ENCODE measurements at places on chromosomes 13 and 19. TPM values are rescaled to one million over a fixed set of nuclear protein-coding genes. Genes with fewer than 3 reads are reported as not detected.
A peak's percentile ranks its signal among the peaks of the same experiment; 100 is the strongest.

DNA sequence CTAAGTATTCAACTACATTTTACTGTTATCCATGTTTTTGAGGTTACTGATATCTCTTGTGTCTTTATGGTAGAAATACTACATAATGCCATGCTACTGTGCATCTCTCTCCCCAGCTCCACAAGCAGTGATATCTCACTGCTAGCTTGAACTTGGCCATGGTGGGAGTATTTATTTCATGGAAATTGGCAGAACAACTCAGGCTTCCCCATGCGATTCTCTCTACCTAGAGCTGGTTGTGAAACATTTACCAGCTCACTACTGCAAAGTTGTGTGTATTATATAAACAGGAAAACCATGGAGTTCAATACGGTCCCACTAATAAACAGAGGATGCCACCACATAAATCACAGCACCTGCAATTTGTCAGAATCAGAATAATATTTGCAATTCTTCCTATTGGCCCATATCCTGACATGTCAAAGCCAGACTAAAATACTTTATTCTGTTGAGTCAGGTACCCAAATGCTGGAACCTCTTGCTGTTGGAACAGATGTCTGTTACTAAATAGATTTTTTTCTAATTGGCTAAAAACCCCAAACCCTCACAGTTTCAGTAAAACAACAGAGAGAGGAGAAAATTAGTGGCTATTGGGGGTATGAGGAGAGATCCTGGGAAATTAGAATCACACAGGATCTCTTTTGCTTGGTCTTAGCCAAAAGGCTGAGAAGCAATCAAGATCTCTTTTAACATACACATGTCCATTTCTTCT is 91.4 kb upstream of the SLC10A2 start:
- no peaks in the 10 kb centered on the region for H3K27me3 ChIP-seq
- DNase-seq, result no peak
- H3K4me3 ChIP-seq, result no peak overlapping the region
- no peaks in the 10 kb centered on the region for H3K4me1 ChIP-seq
- H3K36me3 ChIP-seq, result no peaks in the 10 kb centered on the region

- H3K27ac ChIP-seq, result no peak overlapping the region
- H3K36me3 ChIP-seq, result no peaks in the 10 kb centered on the region
- DNase-seq, result no peak
Observed at GRCh38 chr13:113052971-113053370, 52.6 kb upstream of the F7 start.

DNA sequence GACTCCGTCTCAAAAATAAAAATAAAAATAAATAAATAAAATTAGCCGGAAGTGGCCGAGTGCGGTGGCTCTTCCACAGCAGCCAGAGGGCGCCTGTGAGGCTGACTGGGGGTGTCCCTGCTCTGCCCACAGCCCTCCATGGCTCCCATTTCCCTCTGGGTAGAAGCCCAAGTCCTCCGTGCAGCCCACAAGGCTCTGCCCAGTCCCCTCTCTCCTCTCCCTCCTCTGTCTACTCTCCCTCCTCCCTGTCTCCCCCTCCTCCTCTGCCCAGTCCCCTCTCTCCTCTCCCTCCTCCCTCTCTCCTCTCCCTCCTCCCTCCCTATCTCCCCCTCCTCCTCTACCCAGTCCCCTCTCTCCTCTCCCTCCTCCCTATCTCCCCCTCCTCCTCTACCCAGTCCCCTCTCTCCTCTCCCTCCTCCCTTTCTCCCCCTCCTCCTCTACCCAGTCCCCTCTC is 20.4 kb downstream of the MISP start:
- no peak overlapping the region for H3K27ac ChIP-seq
- H3K27me3 ChIP-seq, result peaks cover 6% of the 10 kb centered on the region
- DNase-seq, result peak; percentile 47
- no peaks in the 10 kb centered on the region for H3K36me3 ChIP-seq

- H3K27me3 ChIP-seq, result no peaks in the 10 kb centered on the region
- no peak overlapping the region for H3K4me3 ChIP-seq
- H3K4me1 ChIP-seq, result no peaks in the 10 kb centered on the region
Observed at GRCh38 chr13:112837371-112838037, 131.5 kb upstream of the MCF2L start.

DNA sequence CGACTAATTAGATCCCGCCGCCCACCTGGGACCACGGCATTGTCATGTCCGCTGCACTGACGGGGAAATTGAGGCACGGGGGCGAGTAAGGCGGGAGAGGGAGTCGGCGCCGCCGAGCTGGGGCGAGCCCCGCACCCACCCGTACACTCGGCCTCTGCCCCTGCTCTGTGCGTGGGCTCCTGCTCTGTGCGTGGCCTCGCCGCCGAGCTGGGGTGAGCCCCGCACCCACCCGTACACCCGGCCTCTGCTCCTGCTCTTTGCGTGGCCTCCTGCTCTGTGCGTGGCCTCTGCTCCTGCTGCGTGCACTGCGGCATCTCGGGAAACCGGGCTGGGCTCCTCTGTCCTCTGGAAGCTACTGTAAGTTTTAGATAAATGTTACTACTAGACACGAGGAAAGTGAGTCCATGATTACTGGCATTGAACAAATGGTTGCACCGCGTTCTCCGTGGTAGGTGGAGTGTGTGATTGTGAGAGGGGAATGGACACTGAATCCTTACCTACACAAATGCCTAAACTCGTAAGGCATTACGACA is 826 bp upstream of the C1QTNF9 start:
- no peak for DNase-seq
- H3K4me3 ChIP-seq, result no peak overlapping the region
- H3K4me1 ChIP-seq, result no peaks in the 10 kb centered on the region

Gene KLK7
- total RNA-seq, result not detected

- no peak for DNase-seq
- no peaks in the 10 kb centered on the region for H3K4me1 ChIP-seq
- no peak overlapping the region for H3K4me3 ChIP-seq
- H3K27me3 ChIP-seq, result no peaks in the 10 kb centered on the region
- H3K27ac ChIP-seq, result no peak overlapping the region
Observed at GRCh38 chr13:73880365-73880764, 253.8 kb downstream of the KLF12 start.

Gene CGB5
- total RNA-seq, result not detected

GRCh38 chr13:106029676-106030290 is 505.7 kb downstream of the EFNB2 start:
- H3K36me3 ChIP-seq, result no peaks in the 10 kb centered on the region
- no peak overlapping the region for H3K27ac ChIP-seq
- H3K4me1 ChIP-seq, result no peaks in the 10 kb centered on the region

DNA sequence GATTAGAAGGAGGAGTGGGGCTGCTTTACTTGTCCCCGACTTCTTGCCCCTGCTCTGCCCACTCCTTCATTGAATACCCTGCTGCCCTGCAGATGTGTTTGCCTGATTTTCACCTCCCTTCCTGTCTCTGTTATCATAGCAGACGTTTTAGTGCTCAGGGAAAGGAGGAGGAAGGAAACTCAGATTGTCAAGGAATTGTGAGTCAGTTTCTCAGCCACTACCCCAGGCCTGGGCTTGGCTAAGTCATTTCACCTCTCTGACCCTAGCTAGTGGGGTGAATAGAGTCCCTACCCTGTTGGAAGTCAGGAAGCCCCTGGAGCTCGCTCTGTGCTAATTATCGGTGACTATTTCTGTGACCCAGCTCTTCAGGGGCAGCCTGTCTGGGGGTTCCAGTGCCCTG is 3.9 kb downstream of the BCKDHA start:
- no peak for DNase-seq
- no peak overlapping the region for H3K4me3 ChIP-seq
- H3K27ac ChIP-seq, result no peak overlapping the region
- peaks cover 38% of the 10 kb centered on the region for H3K4me1 ChIP-seq

Gene F10
- not detected for total RNA-seq

DNA sequence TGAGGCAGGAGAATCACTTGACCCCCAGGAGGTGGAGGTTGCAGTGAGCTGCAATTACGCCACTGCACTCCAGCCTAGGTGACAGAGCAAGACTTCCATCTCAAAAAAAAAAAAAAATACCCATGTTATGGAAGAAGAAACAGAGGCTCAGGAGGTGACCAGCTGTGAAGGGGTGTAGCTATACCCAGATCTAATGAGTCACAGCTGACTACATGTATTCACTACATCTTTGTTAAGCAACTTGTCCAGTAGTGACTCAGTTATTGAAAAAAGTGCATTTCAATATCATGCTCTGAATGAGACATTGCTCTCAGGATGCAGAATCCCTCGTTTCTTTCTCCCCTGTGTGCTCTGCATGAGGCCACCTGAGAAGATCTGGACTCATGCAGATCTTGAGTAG is 16.1 kb upstream of the SPART start:
- peaks cover 5% of the 10 kb centered on the region for H3K27me3 ChIP-seq
- H3K4me1 ChIP-seq, result no peaks in the 10 kb centered on the region
- no peak overlapping the region for H3K4me3 ChIP-seq
- H3K36me3 ChIP-seq, result no peaks in the 10 kb centered on the region
- H3K27ac ChIP-seq, result no peak overlapping the region

DNA sequence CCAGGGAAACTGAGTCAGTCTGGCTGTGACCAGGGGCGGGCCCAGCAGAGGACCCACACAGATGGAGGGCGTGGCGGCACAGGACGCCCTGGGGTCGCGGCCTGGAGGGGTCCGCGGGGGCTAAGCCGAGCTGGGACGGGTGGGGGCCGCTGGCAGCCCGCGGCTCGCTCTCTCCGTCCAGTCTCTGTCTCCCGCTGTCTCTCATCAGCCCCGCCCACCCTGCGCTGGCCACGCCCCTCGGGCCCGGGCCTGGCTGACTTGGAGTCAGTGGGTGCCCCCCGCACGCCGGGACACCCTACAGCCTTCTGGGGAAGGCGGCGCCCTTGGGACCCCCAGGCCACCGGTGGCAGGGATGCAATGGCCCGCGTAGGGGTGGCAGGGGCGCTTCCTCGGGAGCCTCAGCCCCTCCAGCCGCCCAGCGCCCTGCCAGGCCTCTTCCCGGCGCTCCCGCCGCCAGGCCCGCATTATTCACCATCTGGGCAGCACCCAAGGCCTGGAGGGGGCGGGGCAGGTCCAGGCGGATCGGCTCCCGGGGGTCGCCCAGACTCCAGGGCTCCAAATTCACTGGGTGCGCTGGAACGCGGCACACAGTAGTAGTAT is at the start of gene TBXA2R:
Gene TBXA2R, minus strand, starts transcription at position 186 of the 600 bp plus-strand sequence. CDS start 6,241 bp downstream, outside the sequence.
- peaks cover 19% of the 10 kb centered on the region for H3K4me1 ChIP-seq
- H3K27ac ChIP-seq, result no peak within 1 kb of the TSS

Gene ARRDC2
- total RNA-seq, result 34.2 TPM

GRCh38 chr13:60974296-60974695 is 441.4 kb downstream of the PCDH20 start:
- H3K27me3 ChIP-seq, result no peaks in the 10 kb centered on the region
- H3K4me3 ChIP-seq, result no peak overlapping the region
- H3K27ac ChIP-seq, result no peak overlapping the region
- no peak for DNase-seq
- no peaks in the 10 kb centered on the region for H3K4me1 ChIP-seq

DNA sequence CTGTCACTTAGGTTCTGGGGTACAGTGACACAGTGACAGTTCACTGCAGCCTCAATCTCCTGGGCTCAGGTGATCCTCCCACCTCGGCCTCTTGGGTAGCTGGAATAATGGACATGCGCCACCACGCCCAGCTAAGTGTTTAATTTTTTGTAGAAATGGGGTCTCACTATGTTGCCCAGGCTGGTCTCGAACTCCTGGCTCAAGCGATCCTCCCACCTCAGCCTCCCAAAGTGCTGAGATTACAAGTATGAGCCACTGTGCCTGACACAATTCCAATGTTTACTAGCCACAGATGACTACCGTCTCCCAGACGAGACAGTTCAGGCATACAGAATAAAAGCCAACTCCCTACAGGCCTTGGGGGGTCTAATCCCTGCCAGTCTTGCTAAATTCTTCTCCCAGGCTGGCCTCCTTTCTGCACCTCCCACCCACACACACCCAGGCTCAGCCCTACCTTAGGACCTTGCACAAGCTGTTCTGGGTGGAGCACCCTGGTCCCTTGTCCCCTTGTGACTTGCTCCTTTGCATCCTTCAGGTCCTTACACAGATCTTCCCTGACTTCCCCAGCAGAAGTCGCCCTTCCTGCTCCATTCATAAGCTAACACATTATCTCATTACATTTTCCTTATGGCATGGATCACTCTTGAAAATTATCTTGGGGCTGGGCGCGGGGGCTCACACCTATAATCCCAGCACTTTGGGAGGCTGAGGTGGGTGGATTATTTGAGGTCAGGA is 106.4 kb downstream of the INSR start:
- H3K36me3 ChIP-seq, result no peaks in the 10 kb centered on the region
- H3K27me3 ChIP-seq, result peaks cover 14% of the 10 kb centered on the region
- DNase-seq, result no peak
- H3K4me3 ChIP-seq, result no peak overlapping the region
- H3K27ac ChIP-seq, result no peak overlapping the region

Gene ACTMAP
- 17.1 TPM for total RNA-seq

Gene OVOL3
- total RNA-seq, result not detected

GRCh38 chr19:45124021-45124420 is 31.0 kb downstream of the PPP1R37 start:
- peak overlapping the region; percentile 40 for H3K27ac ChIP-seq
- peaks cover 49% of the 10 kb centered on the region for H3K4me1 ChIP-seq
- H3K36me3 ChIP-seq, result peaks cover 5% of the 10 kb centered on the region
- no peak for DNase-seq

DNA sequence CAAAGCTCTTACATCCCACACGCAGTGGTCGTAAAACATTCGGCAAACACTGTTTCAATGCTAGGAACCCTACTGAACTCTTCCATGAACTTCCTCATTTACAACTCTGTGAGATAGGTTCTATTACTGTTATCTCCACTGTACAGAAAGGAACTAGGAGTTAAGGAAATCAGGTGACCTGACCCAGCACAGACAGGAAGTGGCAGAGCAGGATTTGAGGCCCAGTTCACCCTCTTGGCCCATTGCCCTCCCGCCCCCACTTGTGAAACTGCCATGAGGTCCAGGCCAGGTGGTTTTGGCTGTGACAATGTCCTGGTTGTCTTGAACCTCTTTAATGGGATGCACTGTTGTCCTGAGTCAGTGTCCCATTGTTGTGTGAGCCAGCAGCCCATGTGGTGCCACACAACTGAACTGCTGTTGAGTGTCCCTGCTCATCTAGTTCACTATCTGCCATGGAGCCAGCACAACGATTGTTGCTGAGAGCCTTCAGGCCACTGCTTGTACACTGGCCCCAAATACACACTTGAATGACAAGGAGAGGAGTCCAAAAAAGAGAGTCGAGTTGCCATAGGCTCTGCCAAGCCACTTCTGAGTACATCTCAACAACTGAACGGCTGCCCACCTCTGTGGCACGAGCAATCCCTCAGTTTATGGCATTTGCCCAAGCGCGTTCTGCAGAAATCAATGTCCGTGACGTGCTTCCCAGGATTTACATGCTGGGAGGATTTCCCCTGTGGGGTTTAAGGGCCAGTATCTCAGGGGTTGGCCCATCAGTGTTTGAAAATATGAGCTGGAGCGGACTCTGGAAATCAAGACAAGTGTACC is 484.6 kb downstream of the TSHZ3 start:
- H3K4me3 ChIP-seq, result no peak overlapping the region
- H3K4me1 ChIP-seq, result no peaks in the 10 kb centered on the region
- DNase-seq, result no peak
- H3K27me3 ChIP-seq, result no peaks in the 10 kb centered on the region
- H3K36me3 ChIP-seq, result no peaks in the 10 kb centered on the region

GRCh38 chr13:114066956-114067355 is 65.5 kb downstream of the RASA3 start:
- H3K27ac ChIP-seq, result peak overlapping the region; percentile 79
- peak overlapping the region; percentile 49 for H3K4me3 ChIP-seq
- peaks cover 53% of the 10 kb centered on the region for H3K4me1 ChIP-seq
- H3K27me3 ChIP-seq, result no peaks in the 10 kb centered on the region
- DNase-seq, result no peak
- peaks cover 23% of the 10 kb centered on the region for H3K36me3 ChIP-seq

- H3K4me1 ChIP-seq, result no peaks in the 10 kb centered on the region
- no peak overlapping the region for H3K4me3 ChIP-seq
- H3K27me3 ChIP-seq, result peaks cover 5% of the 10 kb centered on the region
- DNase-seq, result no peak
Observed at GRCh38 chr13:32947411-32948276, 68.6 kb upstream of the KL start.

Data from activated CD8-positive, alpha-beta T cell treated with anti-CD3 and anti-CD28 coated beads, Interleukin-2, amount 10 ng/mL, durations not matched to agents 7 days and 5 days (primary cell).